ENCODE measurements at places on chromosomes 1 and 21. TPM values are rescaled to one million over a fixed set of nuclear protein-coding genes. Genes with fewer than 3 reads are reported as not detected.

- no peaks in the 10 kb centered on the region for H3K27me3 ChIP-seq
- H3K36me3 ChIP-seq: no peaks in the 10 kb centered on the region
- H3K4me1 ChIP-seq: peaks cover 4% of the 10 kb centered on the region
- no peak overlapping the region for H3K4me3 ChIP-seq
Measured at GRCh38 chr1:10975567-10976326, 36.7 kb upstream of the TARDBP start.

- DNase-seq: no peak
- H3K4me1 ChIP-seq: no peaks in the 10 kb centered on the region
- H3K4me3 ChIP-seq: no peak overlapping the region
- no peak overlapping the region for H3K27ac ChIP-seq
- no peaks in the 10 kb centered on the region for H3K27me3 ChIP-seq
Measured at GRCh38 chr1:30321996-30322858, 401.2 kb downstream of the MATN1 start.

GRCh38 chr1:76190749-76191424, 116.3 kb downstream of the ST6GALNAC3 start:
- no peak for DNase-seq
- H3K36me3 ChIP-seq: no peaks in the 10 kb centered on the region
- no peaks in the 10 kb centered on the region for H3K27me3 ChIP-seq

- DNase-seq: no peak
- H3K36me3 ChIP-seq: no peaks in the 10 kb centered on the region
- H3K4me1 ChIP-seq: peaks cover 43% of the 10 kb centered on the region
- no peak overlapping the region for H3K4me3 ChIP-seq
Measured at GRCh38 chr1:17763995-17764394, 8.9 kb downstream of the ACTL8 start.

DNA sequence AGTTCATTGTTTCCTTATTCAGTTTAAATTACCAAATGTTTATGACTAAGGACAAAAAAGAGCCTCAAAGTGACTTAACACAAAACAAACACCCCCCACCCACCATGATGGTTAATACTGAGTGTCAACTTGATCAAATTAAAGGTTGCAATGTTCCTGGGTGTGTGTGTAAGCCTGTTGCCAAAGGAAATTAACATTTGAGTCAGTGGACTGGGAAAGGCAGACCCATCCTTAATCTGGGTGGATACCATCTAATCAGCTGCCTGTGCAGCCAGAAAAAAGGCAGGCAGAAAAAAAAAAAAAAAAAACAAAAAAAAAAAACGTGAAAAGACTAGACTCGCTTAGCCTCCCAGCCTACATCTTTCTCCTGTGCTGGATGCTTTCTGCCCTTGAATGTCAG, 543.4 kb downstream of the NEGR1 start:
- no peak for DNase-seq
- no peaks in the 10 kb centered on the region for H3K27me3 ChIP-seq
- H3K4me1 ChIP-seq: no peaks in the 10 kb centered on the region
- no peak overlapping the region for H3K4me3 ChIP-seq
- H3K27ac ChIP-seq: no peak overlapping the region

Gene GPR3
- 0.82 TPM for polyA plus RNA-seq

Gene HSD11B1
- 31.0 TPM for polyA plus RNA-seq
